ENCODE measurements at places on chromosomes 16 and 17. TPM values are rescaled to one million over a fixed set of nuclear protein-coding genes. Genes with fewer than 3 reads are reported as not detected.

AANAT gene
- not detected for total RNA-seq

MAP2K6 gene
- total RNA-seq: 0.24 TPM

TBC1D3 gene
- total RNA-seq: not detected

CLEC18C gene
- total RNA-seq: 1.4 TPM

KRT36 gene
- total RNA-seq: not detected

JPH3 gene
- total RNA-seq: not detected

EPOP gene
- 6.0 TPM for total RNA-seq

WNT9B gene
- total RNA-seq: not detected

SEPTIN1 gene
- not detected for total RNA-seq

All from tracheal epithelial cell (primary cell).